ENCODE measurements at places on chromosomes 11 and 22.

DNA sequence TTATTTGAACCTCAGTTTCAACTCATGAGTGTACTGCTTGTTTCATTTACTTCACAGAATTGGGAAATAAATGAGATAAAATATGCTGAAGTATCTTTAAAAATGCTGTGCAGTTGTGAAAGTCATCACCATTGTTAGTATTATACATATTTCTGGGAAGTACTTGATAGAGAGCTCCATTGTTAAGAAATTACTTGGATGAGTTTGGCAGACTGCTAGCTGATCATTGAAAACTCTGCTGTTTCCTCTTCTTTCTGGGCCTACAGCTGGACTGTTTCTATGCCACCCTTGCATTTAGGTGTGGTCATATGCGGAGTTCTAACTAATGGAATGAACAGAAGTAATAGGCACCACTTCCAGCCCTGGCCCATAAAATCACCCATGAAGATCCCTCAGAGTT is 10.0 kb downstream of the SIK2 start:
- DNase-seq, result no peak

DNA sequence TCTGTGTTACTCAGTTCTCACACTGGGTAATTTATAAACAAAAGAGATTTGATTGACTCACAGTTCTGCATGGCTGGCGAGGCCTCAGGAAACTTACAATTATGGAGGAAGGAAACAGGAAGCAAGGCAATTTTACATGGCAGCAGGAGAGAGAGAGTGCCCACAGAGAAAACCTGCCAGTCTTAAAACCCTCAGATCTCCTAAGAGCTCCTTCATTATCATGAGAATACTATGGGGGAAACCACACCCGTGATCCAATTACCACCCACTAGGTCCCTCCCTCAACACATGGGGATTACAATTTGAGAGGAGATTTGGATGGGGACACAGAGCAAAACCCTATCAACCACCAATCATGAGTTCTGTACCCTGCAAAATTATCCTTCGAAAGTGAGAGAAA is 1180.8 kb downstream of the JRKL start:
- no peak for DNase-seq

DNA sequence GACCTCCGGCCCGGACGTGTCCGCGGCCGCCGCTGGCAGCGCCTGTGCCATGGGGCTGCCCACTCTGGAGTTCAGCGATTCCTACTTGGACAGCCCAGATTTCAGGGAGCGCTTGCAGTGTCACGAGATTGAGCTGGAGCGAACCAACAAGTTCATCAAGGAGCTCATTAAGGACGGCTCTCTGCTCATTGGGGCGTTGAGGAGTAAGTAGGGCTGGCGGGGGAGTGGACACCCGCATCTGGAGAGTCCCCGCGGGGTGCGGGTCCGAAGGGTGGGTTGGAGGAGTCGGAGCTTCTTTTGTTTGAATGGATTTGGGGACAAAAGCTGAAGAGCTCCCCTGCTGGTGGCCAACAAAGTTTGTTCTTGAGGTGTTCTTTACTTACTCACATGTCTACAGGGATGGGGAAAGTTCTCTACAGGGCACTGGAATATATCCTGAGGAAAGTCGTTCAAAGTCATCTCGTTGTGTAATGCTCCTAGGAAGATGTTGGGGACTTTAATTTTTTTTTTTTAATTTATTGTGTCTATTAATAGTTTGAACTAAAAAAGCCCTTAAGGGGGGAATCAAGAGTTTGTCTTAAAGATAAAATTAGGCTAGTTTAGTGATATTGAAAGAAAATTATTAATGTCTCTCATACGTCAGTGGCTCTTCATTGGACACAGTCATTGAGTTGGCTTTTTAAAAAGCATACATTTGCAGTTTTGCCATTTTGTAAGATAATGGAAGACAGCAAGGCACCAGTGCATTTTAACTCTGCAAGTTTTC is 725 bp downstream of the ARHGAP42 start:
- no peak for DNase-seq

- DNase-seq, result no peak
Measured at GRCh38 chr11:1888811-1889210, 2.9 kb downstream of the PRR33 start.

GRCh38 chr22:20964090-20964798 is 2.8 kb upstream of the AIFM3 start:
- DNase-seq, result no peak

- DNase-seq, result no peak
Measured at GRCh38 chr11:117870103-117870952, 6.1 kb downstream of the FXYD6 start.

DNA sequence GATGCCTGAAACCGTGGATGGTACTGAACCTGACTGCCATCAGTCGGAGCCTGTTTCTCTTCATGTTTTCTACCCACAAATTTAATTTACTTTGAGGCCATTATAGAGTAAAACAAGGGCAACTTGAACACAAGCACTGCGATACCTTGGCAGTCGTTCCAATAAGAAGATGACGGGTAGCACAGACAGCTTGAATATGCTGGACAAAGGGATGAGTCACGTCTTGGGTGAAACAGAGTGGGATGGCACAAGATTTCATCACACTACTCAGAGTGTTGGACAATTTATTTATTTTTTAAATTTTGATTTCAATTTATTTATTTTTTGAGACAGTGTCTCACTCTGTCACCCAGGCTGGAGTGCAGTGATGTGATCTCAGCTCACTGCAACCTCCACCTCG is 5.7 kb downstream of the DIXDC1 start:
- DNase-seq, result no peak

GRCh38 chr22:48218889-48219420 is 1456.5 kb downstream of the TBC1D22A start:
- DNase-seq, result no peak

DNA sequence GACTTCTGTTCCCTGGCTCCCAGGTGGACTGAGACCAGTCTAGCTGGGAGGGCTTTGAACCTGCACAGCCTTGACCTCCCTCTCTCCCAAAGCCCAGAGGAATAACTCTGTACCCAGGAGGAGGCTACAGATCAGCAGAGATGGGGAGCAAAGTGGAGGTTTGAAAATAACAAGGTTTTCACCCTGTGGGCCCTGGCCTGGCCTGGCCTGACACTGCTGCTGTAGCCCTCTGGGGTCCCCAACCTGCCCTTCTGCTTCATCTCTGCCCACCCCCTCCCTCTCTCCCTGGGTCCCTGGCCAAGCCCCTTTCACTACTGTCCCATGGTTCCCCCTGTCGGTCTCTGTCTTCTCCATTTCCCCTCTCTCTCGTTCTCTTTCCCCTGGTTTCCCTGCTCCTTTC is 225.2 kb downstream of the BUD13 start:
- no peak for DNase-seq

Data from omental fat pad (tissue), 4 donors.